ENCODE measurements at places on chromosomes 7 and 10.
A peak's percentile ranks its signal among the peaks of the same experiment; 100 is the strongest.

DNA sequence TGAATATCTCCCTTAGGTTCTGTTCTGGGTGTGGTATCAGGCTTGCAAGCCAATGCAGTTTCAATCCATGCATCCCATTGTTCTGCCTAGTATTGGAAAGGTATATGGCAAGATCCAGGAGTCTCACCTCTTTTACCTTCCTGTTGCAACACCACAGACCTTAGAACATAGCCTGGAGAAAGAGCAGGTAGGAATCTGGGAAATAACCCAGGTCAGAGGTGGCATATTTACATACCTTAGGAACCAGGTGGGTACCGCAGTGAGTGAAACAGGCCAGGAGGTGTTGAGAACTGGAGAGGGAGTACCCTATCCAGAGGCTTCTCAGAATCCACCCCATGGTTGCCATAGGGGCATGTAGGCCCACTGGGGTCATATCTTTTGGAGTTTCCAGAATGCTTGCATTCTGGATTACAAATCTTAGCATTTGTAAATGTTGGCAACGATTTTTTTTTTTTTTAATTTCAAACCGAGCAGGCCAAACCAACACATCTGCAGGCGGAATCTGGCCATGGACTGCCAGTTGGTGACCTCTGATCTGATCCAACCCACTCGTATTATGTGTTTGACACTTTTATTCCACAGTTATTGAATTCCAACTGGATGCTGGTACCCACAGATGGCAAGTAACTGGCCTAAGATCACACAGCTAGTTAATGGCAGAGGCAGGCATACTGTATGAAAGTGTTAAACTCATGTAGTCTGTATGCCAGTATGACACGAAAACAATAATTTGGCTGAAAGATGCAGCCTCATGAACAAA, 180.3 kb upstream of the TCF7L2 start:
- DNase-seq: no peak

GRCh38 chr7:28961972-28962371, 3.8 kb upstream of the TRIL start:
- DNase-seq: no peak

- no peak for DNase-seq
These were observed 185.6 kb downstream of the FANK1 start for GRCh38 chr10:126081841-126082466.

- DNase-seq: no peak
These were observed 917.0 kb downstream of the CNTNAP2 start for GRCh38 chr7:147033641-147034040.

DNA sequence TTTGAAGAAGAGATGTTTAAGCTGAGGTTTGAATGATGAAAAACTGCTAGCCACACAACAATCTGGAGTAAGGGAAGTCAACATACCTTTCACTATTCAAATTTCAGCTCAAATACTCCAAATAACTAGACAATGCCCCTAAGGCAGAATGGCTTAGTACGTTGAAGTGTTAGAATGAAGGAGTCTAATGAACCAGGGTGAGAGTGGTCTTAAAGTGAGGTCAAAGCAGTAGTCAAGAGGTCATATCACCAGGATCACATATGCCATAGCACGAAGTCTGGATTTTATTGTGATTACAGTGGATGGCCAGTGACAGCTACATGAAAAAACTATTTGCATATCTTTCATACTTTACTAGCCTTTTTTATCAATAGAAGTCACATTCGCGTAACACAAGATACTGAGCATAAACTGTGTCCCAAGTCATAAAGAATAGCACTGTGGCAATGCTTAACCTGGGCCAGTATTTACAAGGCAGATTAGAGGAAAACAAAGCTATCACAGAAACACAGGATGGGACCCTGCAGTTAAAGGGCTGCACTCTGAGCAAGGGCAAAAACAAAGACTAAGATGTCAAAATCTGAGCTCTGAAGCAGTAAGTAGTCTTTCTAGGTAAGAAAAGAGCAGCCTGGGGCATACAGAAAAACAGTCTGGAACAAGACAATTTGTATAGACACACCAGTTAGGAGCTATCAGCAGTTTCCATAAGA, 61.5 kb downstream of the HYCC1 start:
- DNase-seq: no peak

- DNase-seq: no peak
These were observed 7.0 kb downstream of the TNKS2 start for GRCh38 chr10:91805110-91805838.

DNA sequence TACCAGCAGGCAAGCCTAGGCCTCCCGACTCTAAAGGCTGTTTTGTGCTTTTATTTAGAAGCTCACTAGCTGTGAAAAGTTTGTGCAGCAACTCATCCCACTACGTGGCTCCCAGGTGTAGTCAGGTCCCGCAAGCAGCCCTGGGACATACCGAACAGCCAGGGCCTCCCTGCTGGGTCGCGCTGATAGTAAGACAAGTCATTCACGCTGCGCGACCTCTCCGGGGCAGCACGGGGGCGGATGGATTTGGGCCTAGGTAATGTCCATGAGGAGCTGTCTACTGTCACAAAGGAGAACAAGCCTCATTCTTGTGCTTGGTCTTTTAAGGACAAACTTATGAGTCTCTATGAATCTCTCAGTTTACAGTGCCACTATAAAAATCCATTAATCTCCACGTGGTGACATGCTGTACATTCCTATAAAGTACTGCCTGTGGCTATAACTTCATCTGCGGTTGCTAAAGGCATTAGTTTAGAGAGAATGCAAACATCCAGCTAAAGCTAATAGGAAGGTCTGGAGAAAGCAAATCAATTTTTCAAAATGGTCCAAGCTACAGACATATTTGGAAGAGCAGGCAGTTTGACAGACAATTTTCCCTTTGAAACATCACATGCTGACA, 546.8 kb downstream of the PHTF2 start:
- no peak for DNase-seq

GRCh38 chr7:155191901-155192478, 105.7 kb upstream of the INSIG1 start:
- no peak for DNase-seq

DNA sequence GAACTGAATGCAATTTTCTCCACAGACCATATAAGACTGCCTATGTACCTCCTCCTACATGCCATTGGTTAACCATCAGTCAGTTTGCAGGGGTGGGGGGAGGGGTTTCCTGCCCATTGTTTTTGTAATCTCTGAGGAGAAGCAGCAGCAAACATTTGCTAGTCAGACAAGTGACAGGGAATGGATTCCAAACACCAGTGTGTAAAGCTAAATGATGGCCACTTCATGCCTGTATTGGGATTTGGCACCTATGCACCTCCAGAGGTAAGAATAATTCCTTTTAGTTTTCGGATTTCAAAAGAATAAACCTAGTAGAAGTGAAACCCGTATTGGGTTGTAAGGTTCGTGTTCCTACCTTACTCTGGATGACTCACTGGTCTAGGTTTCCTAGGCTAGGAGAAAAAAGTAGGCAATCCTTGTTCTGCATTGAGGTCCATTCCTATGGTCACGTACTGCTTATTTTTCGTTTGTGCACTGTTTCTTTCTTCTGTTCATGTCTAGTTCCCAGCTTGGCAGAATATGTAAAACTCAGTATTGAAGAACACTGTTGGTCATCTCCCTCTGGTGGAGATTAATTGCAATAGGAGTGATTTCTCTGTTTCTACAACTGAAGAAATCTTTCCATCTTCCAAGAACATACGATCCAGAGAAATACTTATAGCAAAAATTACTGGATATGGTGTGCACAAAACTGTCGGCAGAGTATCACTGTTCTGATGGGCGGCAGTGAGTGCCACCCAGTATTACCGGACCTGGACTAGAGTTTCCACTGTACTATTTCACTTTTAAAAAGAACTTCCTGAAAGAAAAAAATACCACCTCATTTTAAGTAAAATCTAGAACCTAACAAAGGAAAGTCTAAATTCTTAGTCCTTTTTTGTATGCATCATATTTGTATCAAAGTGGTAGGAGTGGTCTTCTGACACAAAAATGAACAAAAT, at the start of gene AKR1C3:
Gene AKR1C3 (plus strand): TSS at position 150 of the 941 bp plus-strand sequence. CDS start 31 bp downstream, at position 181.
- peak; percentile 71 for DNase-seq

GRCh38 chr10:33331379-33331694, 3.1 kb downstream of the NRP1 start:
- DNase-seq: no peak

DNA sequence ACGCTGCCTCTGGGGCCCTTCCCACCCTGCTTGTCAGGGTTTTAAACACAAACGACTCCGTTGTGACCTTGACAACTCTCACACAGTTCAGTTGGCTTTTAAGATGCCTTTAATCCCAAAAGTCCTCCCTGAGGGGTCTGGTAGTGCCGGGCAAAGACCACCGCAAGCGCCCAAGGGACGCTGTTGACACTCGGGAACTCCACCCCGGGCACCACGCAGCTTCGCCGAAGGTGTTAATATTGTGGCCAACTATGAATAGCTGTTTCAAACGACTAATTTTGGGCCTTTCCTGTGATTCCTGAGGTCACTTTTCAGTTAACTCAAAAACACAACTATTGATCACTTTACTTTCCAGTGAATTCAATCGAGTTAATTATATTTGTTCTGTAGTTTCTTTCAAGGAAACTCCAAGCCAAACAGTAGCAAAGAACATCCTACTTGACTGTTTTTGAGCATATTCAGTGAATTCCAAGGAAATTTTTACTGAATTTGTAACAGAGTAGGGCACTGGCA, 958 bp upstream of the ESYT2 start:
- DNase-seq: no peak

- no peak for DNase-seq
These were observed 209.8 kb downstream of the ZNF33B start for GRCh38 chr10:42428534-42428933.

DNA sequence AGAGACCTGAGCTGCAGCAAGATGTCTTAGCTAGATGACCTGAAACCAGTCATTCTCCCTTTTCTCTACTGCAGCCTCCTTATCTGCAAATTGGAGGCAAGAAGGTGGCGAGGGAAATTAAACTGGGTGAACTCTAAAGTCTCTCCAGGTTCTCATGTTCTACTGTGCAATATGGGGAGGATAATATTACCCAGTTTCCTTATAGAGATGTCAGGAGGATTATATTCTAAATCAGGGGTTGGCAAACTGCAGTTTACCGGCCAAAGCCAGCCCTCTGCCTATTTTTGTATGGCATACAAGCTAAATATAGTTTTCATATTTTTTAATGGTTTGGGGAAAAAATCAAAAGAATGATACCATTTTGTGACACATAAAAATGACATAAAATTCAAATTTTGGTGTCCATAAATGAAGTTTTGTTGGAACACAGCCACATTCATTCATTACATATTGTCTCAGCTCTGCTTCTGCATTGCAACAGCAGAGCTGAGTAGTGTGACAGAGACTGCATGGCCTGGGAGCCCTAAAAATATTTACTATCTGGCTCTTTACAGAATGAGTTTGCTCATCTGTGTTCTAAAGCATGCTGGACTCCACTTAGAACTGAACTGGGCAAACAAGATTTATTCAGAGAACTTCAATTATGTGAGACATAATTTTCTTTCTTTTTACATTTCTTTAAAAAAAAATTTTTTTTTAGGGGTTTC, 19.2 kb upstream of the MALSU1 start:
- DNase-seq: no peak

DNA sequence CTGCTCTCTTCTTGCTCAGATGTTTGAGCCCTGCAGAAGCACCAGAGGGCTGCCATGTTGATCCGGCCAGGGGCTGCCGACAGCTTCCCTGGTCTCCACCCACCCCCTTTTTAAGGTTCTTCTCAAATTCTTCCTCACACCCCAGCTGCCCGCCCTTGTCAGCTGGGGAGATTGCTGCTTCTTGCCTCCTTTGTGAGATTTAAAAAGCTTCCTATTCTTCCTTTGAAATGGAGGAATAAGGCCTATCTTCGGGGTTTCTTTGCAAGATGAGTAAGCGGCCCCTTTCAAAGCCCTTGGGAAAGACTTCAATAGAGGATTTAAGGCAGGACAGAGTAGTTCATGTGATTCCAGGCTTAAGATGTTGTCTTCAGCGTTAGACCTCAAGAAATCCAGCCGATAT, 211.9 kb upstream of the SHH start:
- no peak for DNase-seq

GRCh38 chr7:107860981-107861652, 29.9 kb upstream of the DLD start:
- no peak for DNase-seq

- DNase-seq: peak; percentile 44
These were observed 712 bp upstream of the CPVL start for GRCh38 chr7:29146888-29147609.

GRCh38 chr7:134710854-134711624, 64.4 kb downstream of the BPGM start:
- no peak for DNase-seq

DNA sequence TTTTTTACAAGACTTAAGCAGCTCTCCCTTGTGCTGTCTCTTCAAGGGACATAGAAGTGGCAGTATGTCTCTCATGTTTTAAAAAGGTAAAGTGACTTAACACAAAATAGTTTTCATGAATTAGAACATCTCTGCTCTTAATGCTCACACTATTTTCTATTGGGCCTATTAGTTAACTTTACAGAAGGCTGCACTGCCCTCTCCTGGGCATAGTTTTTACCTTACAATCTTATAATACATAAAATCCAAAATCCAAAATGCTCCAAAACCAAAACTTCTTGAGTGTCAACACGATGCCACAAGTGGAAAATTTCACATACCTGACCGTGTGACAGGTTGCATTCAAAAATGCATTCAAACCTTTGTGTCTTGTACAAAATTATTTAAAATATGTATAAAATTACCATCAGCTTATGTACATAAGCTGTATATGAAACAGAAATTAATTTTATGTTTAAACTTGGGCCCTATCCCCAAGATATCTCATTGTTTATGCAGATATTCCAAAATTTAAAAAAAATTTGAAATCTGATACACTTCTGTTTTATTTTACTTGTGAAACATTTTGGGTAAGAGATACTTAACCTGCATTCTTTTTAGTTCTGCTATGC, 25.8 kb downstream of the TES start:
- DNase-seq: peak; percentile 37

- DNase-seq: peak; percentile 9
These were observed 23.7 kb downstream of the GBF1 start for GRCh38 chr10:102269017-102269416.

GRCh38 chr10:46064269-46064817, 18.3 kb upstream of the MSMB start:
- no peak for DNase-seq

DNA sequence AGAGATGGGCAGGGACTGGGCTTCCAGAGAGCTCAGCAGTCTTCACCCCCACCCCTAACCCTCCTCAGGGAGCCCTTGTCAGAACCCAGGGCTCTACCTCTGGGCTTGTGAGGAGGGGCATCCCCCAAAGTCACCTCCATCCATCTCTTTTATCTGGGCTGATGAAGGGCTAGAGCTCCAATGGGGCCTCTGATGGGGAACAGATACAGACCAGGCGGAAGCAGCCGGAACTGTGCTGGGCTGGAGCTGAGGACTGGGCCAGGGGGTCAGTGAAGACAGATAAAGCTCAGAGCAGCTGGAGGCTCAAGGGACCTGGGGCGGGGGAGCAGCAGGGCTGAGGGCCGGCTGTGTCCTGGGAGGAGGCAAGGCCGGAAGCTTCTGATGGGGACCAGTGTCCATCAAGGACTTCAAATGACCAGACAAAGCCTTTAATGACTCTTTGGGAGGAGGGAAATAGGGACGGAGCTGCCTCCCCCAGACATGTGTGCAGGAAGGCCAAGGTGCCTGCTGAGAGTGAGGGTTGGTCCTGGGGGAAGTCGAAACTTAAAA, 10.2 kb downstream of the KAZALD1 start:
- DNase-seq: no peak

- no peak for DNase-seq
These were observed 135.0 kb downstream of the STRA8 start for GRCh38 chr7:135368416-135369186.

- DNase-seq: no peak
These were observed 9.0 kb downstream of the SFXN3 start for GRCh38 chr10:101040061-101040460.
